ENCODE measurements at places on chromosomes 3 and 15.

- DNase-seq = no peak
These were observed 116.9 kb upstream of the BCHE start for GRCh38 chr3:165954171-165954570.

- DNase-seq = no peak
These were observed 303.5 kb upstream of the GADL1 start for GRCh38 chr3:31197941-31198340.

DNA sequence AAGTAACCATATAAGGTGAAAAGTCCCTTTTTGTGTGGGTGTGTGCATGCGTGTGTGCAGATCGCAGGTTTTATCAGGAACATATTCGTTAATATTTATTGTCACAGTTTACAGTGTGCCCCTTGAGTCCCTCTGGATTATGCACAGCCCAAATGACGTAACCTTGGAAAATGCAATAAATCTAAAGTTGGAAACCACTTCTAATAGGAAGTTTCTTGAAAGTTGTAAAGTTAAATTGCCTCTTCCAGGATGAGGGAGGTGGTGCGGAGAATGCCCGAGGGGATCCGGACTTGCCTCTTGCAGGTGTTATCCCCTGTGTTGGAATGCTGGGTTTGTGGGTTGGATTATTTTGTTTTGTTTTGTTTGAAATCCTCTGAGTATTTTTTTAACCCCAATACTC is 143.3 kb downstream of the CMSS1 start:
- DNase-seq = no peak

DNA sequence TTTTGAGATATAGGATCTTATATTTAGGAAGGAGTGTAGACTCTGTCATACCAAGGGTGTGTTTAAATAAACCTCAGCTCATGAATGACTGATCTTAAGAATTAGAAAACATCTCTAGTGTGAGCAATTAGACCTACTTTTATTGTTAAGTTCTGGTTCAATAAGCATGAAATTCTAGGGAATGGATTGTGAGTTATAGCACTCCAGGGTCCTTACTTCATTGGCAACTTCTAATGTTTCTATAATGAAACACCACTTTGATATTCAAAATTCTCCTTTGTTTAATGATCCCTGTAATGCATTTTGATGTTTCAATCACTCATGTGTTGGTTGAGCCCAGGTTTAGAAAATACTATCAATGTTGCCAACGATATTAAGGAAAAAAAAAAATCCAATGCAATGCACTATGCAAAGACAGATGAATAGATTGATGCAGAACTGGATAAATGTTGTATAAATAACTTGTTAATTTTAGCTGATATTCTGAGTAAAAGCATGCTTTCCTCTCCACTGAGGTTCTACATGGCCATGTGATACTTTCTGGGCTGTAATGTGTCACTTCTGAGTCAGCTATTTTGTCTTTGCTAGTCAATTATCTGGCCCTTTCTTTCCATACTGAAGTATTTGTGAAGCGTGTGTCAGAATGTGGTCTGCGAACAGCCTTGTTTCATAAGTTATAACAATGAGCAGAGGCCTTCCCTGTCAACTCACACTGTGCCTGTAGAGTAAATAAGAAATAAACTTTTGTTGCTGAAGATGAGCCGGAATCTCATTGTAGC is 1035.9 kb downstream of the PLOD2 start:
- no peak for DNase-seq

GRCh38 chr3:150407051-150407807 is 869 bp upstream of the TSC22D2 start:
- DNase-seq = no peak

DNA sequence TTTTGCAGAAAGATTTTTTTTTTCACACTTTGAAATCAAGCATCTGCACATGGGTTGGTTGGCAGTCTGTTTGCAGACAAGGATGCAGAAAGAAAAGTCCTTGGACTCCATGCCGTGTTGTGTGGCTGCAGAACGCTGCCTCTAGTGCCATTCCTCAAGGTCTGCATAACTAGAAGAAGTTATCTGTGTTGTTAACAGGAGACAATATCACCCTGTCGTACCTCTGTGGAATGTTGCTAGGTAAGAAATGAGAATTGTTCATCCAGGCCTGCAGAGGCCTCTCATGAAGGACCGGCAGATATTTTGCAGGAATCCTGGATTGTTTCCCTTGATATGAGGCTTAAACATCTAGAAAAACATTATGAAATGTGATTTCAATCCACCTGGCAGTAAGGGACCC is 58.5 kb upstream of the PPARG start:
- no peak for DNase-seq

DNA sequence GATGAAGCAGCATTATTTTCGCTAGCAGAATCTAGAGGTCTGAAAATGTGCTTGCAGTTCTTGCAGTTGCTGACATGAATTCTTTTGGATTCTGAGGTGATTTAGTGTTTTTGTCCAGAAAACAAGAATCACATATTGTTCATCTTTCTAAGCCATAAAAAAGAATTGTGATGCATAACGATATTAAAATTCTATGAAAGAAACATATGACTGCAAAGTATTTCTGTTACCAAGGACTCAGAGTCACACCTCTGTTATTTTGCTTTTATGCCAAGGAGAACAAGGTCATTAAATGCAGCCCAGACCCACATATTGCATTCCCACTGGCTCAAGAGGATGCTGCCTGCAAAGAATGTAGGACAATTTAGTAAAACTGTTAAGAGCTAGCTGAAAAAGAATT is 299.8 kb upstream of the GPR149 start:
- DNase-seq = no peak

DNA sequence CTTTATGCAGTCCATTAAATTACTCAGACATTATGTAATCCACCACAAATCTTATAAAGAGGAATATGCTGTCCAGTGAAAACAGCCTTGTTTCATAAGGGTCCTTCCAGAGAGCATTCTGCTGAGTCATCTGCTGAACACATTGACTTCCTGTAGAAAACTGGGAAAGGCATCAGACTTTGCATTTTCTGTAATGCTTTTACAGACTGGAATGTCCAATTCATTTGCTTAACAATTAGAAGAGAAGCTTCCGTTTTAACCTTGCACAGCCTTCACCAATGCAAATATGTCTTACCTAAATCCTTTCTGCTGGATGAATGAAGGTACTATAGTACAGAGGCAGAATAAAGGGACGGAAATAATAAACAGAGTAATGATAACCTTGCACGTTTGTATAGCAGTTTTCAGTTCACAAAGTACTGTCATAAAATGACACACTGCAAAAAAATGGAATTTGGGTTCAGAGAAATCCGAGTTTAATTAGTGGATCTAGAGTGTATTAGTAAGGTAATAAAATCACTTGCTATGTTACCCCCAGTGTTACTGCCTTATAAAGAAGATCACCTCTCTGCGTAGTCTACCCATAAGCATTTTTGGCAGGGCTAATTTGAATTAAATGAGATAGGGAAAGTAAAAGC is 301.5 kb downstream of the PYDC2 start:
- DNase-seq = no peak

GRCh38 chr3:177579419-177579818 is 382.1 kb upstream of the TBL1XR1 start:
- no peak for DNase-seq

DNA sequence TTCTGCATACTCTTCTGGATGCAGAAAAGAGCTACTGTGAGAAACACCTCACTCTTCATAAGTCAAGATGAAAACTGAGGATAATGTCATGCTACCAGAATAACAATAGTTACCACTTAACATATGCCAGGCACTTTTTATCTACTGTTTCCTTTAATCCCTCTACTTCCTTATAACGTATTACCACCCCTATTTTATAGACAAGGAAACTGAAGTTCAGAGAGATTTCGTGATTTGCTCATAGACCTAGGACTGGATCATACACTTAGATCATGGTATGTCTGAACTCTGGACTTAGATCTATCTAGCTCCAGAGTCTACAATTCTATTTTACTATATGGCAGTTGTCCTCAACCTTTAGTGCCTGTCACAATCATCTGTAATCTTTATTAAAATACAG is 155.7 kb upstream of the TSPAN3 start:
- DNase-seq = no peak

GRCh38 chr3:36814776-36815175 is 50.4 kb upstream of the DCLK3 start:
- DNase-seq = no peak

DNA sequence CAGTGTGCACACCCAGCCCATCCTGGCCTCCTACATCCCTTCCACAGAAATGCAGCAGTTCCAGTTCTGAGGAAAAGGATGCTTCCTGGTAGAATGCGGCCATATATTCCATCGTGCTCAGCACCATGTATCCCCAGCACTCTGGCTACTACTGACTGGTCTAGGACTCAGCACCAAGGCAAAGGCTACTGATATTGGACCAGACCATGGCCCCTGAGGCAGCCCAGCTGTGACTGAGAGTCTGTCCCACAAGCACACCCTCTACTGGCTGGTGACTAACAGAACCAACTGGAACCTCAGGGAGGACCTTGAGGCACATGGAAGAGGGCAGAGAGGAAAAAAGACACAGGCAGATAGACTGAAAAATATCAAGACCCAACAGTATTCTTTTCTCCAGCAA is 30.0 kb downstream of the TARS3 start:
- no peak for DNase-seq

DNA sequence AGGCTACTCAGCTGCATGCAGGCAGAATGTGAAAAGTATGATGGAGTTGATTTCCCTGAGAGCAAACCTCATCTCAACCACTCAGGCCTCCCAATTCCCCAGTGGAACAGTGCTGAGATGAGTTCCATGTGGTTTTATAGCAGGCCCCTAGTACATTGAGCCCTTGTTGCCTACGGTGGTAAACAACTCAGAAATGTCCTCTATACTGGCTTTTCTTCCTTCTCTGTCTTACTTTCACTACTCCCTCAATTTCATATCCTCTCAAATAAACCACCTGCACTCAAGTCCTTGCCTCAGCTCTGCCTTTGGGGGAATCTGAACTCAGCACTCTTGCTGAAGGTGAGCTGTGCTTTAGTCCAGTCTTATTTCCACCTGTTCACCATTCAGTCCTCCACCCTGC is 399.9 kb downstream of the PDCD6IP start:
- no peak for DNase-seq

DNA sequence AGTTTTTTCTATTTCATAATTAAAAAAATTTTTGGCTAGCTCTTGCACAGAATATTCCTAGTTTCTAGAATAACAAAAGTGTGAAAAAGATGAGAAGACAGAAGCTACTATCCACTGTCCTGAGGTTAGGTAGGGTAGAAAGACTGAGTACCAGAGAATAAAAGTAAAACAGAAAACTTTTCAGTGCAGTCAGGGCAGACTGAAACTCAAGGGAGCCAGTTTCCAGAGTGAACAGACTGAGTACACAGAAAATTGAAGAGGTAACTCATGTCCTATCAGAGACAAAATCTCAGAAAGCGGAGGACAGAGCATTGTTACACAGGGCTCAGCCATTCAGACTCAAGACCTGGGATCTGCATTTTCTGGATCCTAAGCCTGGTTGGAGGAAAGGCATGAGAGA is 8.8 kb upstream of the FBXO40 start:
- no peak for DNase-seq

GRCh38 chr3:162984746-162985145 is 1488.1 kb downstream of the OTOL1 start:
- no peak for DNase-seq

DNA sequence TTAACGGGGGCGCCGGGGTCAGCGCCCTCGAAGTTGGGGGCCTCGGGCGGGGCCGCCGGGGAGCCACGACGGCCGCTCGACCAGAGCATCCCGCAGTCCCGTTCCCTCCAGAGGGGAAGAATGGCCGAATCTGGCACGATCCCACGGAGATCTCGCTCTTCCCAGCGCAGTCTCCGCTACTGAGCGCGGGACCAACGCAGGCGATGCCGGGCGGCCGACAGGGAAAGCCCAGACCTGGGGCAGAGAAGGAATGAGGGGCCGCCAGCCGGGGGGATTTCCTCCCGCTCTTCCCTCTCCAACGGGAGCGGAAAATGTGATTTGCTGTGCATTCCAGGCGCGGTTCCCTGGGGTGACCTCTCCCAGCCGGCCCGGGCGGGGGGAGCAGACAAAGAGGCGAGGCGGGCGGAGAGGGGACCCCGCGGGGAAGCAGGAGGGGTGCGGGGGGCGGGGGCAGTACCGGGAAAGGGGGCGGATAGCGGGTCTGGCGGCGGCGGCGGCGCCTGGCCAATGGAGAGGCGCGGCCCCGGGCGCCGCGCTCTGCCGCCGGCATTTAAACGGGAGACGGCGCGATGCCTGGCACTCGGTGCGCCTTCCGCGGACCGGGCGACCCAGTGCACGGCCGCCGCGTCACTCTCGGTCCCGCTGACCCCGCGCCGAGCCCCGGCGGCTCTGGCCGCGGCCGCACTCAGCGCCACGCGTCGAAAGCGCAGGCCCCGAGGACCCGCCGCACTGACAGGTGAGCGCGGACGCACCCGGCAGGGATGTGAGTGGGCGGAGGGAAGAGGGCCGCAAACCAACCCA is at the start of gene GREM1:
Gene GREM1 (plus strand): TSS at position 579 of the 801 bp plus-strand sequence. CDS start 12,687 bp downstream, outside the sequence.
- no peak for DNase-seq

DNA sequence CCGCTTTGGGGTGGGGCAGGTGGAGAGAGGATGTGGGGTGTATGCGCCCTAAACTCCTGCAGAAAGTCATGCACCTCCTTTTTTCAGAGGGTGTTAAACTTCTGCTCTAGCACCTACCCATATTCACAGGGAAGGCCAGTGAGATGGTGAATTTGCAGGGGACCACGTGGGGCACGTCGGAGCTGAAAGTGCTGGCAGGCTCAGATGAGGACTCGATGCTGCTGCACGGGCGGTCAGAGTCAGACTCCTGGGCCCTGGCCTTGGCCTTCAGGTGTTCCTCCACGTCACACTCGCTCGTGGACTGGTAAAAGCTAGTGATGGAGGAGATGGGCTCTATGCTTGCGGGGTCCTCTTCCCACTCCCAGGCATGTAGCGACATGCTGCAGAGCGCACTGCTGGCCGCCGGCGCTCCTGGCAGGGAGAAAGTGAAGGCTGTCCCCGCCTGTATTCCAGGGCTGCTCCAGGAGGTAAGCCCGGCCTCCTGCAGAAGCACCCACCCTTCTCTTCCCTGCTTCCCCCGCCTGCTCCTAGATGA is 883 bp downstream of the CFAP92 start:
- DNase-seq = no peak

GRCh38 chr15:39300451-39301153 is 280.3 kb upstream of the THBS1 start:
- DNase-seq = no peak

DNA sequence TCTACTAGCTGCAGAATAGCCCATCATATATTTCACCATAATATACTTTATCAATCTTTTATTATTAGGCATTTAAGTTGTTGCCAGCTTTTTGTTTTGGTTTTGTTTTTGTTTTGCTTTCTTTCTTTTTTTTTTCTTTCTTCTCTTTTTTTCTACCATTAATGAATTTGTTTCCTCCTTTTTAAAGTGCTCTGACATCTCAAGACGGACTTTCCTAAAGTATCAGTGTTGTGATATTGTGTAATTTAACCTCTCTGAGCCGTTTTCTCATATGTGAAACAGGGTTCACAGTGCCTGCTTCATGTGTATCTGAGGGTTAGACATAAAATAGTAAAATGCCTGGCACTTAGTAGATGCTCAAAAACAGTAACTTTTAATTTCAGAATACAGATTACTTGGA is 109.5 kb upstream of the IL12A start:
- no peak for DNase-seq

- no peak for DNase-seq
These were observed 233.1 kb downstream of the EBLN2 start for GRCh38 chr3:73294537-73294936.
